ENCODE measurements at places on chromosomes 16 and 17. TPM values are rescaled to one million over a fixed set of nuclear protein-coding genes. Genes with fewer than 3 reads are reported as not detected.

TAT gene
- total RNA-seq: not detected

DNA sequence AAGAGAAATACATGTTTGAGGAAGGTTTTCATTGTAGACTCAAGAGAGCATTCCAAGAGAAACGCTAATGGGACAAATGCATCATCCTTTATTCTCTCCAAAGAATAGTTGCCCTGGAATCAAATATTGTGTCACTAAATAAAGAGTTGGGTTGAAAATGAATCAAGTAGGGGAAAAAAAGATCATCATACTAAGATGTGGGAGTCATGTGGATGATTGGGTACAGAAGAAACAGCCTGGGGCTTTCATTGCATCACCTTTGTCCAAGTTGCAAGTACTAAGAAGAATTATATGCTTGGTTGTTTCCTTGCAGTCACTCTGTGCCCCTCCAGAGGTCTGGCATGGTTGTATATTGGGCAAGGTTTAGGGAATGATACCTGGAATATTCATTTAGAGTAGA lies 658.9 kb downstream of the TOX3 start:
- DNase-seq: no peak

MYH1 gene
- total RNA-seq: not detected

DNA sequence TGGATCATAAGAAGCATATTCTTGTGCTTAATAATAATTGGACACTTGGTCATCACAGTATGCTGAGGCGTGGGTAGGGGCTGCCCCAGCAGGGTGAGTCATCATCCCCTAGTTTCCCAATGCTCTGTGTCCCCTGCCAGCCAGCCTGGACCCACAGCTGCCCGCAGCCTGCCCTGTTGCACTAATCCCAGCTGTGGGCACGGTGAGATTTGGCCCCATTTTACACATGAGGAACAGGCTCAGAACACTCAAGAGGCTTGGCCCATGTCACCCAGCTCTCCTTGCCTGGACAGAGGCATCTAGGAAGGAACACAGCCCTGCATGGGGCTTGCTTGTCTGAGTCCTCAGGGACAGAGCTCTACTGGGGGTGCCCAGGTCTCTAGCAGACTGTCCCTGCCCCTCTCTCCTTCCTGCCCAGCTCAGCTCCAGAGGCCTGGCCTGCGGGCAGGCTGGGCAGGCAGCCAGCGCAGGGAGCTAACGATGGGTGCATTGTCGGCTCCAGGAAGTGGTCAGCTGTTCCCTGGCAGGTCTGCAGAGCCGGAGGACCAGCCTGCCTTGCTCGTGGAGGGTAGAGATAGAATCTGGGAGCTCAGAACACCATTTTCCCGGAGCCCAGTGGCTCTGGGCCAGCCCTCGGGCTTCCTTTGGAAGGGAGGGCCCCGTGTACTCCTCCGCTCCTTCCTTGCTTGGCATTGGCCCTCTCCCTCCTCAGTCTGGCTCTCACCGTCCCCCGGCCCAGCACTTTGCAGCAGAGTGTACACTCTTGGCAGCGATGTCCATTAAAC lies 189.4 kb downstream of the RAB11FIP4 start:
- DNase-seq: peak; percentile 98

- DNase-seq: no peak
Observed at GRCh38 chr17:64599187-64599676, 62.9 kb downstream of the SMURF2 start.

GRCh38 chr17:7262192-7262934 lies at the start of gene CLDN7:
Gene CLDN7 (minus strand): TSS chr17:7262478. CDS start chr17:7262043, 435 bp downstream.
- no peak for DNase-seq

NPEPPS gene
- total RNA-seq: 48.9 TPM

DNA sequence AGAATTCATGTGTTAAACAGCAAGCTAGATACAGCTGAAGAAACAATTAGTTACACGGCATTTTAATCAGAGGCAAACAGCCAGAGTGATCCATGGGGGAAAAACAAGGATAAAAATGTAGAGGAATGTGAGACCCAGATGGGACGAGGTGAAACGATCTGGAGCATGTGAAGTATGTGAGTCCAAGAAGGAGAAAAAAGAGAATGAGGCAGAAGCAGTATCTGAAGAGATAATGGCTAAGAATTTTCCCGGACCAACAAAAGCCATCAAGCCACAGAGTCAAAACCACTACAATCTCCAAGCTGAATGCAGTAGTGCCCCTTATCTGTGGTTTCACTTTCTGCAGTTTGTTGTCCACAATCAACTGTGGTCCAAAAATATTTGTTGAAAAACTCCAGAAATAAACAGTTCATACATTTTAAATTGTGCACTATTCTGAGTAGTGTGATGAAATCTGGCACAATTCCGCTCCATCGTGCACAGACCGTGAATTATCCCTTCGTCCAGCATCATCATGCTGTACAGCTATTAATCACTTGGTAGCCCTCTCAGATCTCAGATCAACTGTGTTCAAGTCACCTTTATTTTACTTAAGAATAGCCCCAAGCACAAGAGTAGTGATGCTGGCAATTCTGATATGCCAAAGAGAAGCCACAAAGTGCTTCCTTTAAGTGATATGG lies 18.8 kb downstream of the MYH10 start:
- DNase-seq: no peak

NPIPB9 gene
- total RNA-seq: not detected

- DNase-seq: no peak
Observed at GRCh38 chr16:89378947-89379771, 111.2 kb downstream of the ANKRD11 start.

DNA sequence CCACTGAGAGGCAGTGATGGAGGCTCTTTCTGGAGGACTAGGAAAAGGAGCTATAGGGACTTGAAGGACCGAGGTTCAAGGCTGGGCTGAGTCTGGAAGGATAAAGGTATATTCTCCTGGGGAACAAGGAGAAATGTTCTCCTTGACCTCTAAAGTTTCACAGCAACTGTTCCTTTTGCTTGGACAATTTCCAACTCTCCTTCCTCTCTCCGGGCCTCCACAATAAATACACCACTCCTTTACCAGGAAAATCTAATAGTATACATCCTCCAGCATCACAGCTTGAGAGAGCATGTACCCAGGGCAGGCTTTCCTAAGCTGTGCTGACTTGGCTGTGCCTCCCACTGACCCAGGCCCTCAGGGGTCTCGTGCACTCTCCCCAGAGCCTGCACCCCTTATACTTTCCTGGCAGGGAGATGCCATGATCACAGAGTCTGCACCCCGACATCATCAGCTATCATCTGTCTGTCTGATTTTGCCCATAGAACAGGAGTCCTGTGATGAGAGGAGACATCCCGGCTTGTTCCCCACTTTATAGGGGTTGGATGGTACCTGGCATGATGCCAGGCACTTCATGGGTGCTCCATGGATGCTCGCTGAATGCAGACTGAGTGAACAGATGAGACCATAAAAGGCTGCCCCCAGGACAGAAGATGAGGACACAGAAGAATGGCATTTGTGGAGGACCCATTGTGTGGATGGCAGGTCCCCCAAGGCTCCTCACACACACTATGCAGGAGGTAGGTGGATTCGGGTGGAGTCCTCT lies 582.6 kb upstream of the CDH5 start:
- DNase-seq: no peak

- DNase-seq: no peak
Observed at GRCh38 chr16:1027501-1027815, 45.1 kb upstream of the SSTR5 start.

- DNase-seq: no peak
Observed at GRCh38 chr17:37276475-37276874, 99.3 kb upstream of the C17orf78 start.

GUCY2D gene
- total RNA-seq: not detected

All from MG63 (cell line).